ENCODE measurements at places on chromosomes 2 and 18.

DNA sequence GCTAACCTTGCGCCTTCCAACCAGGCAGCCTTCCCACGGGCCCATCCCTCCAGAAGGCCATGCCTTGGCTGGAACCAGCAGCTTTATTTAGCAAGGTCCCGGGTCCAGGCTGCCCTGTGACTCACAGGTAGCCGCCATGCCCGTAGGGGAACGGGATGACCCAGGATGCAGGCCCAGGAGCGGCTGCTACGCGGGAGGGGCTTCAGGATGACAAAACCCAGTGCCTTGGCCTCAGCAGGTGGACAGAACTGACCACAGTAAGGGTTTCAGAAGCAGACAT lies 63.3 kb downstream of the RTP5 start:
- DNase-seq: peak; percentile 24

DNA sequence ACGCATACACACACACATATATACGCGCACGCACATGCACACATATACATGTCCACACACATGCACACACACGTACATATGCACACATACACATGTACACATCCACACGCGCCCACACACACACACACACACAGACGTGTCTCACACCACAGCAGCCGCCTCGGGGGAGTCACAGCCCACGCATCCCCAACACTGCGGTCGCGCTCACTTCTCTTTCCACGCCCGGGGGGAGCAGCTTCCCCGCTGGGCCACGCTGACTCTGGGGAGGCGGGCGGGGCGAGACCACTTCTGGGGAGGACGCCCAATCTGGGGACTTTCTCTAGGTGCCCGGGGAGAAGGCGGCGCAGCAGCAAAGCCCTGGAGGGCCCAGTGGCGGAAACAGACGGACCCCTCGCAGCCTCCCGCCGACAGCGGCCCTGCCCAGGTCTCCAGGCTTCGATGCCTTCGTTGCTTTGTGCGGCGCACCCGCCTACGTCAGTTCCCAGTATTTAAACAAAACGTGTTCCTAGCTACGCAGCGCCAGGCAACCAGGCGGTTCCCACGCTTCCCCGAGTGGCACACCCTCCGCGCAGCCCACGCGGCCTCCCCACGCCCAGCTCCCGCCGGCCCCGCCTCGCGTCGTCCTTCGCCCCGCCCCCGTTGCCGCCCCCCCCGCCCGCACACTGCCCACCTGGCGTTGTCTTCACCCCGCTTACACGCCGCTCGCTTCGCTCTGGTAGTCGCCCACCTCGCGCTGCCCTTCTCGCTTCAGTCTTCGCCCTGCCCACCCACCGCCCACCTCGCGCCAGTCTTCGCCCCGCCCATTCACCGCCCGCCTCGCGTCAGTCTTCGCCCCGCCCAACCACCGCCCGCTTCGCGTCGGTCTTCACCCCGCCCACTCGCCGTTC lies 810 bp upstream of the RBFA start:
- no peak for DNase-seq

GRCh38 chr2:223727562-223727961 lies 109.8 kb downstream of the AP1S3 start:
- no peak for DNase-seq

DNA sequence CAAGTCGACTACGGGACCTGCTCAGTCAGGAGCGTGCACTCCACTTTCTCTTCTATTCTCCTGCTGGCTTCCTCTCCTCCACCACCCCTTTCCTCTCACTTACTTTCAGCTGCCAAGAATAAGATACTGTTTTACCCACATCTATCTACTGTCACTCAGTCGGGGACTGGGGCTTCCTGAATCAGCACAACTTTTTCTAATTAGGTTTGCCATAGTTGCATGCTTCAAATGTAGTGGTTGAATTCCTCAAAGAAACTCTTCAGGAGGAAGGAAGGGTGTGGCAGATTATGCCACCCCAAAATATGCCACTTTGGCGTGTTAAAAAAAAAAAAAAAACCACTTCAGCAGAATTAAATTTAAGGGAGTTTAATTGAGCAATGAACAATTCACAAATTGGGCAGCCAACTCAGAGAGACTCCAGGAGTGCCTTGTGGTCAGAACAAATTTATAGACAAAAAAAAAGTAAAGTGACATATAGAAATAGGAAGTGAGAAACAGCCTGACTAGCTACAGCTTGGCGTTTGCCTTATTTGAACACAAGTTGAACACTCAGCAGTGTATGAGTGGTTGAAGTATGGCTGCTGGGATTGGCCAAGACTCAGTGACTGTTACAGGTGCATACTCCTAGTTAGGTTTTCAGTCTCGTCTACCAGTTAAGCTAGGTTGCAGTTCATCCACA lies 32.5 kb upstream of the RMDN2 start:
- DNase-seq: no peak

DNA sequence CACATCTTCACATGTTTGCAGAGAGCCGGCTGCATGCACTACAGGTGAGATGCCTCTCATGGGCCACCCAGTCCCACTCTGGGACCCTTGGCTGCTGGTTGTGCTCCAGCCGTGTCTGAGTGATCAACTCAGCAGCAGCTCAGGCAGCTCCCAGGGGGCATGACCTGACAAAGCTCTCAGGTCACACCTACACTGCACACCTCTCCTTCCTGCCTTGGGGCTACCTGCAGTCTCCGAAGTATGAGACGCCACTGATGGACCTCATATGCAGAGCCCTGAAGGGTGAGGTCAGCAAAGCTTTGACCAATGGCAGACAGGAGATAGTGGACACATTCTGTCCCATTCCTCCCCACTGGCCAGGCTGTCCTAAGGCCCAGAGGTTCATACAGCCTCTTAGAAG lies 51.4 kb downstream of the LBH start:
- DNase-seq: peak; percentile 28

GRCh38 chr18:10524507-10525370 lies 1.1 kb upstream of the NAPG start:
- no peak for DNase-seq

- DNase-seq: no peak
Observed at GRCh38 chr2:192373221-192373620, 178.5 kb upstream of the TMEFF2 start.

DNA sequence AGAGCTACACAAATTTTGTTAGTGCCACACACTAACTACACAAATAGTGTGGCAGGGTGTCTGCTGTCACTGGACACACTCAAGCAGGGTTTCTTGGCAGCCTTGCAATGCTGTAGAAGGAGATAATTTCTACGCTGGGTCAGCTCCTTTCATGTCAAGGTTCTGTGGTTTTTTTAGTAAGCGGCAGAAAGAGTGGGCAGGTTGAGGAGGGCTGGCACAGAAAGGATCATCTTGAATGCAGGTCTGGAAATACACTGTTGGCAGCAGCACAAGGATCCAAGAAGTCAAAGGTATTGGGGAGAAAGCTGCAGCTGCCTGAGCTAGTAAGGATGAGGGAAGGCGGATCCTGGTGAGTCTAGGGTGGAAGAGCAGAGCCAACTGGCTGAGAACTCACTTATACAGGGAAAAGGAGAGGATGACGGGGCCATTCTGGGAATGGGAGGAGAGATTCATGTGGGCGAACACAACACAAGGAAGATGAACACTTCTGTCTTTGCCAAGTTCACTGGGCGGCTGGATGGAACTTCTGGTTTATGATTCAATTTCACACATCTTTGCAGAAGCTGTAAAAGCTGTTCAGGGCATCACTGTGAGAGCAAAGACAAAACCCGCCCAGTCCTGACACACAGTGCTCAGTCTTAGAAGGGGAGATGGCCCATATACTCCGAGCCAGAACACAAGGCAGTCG lies 16.9 kb upstream of the CYRIA start:
- DNase-seq: no peak

GRCh38 chr18:42181474-42181873 lies 226.4 kb downstream of the PIK3C3 start:
- DNase-seq: no peak

DNA sequence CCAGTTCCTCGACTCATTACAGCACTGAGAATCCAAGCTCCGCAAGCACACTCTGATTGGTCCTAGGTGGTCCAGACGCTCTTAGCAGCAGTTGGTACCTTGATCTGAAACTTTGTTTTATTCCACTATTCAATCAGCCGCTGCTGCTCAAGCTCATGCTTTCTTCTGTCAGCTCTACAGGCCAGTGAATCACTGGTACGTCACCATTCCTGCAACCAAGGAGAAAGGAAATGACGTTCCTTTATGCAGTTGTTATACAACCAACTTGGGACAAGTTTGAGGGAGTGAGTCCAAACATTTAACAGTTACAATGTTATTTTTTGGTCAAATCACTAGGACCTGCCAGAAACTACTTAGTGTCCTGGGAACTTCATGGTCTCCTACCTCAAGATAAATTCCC lies 398.8 kb upstream of the TMEFF2 start:
- DNase-seq: no peak

- DNase-seq: no peak
Observed at GRCh38 chr2:121047383-121047782, 237.6 kb downstream of the TFCP2L1 start.

All from activated T-cell treated with anti-CD3 and anti-CD28 coated beads, Interleukin-2, amount 50 U/mL, for 24 hours (primary cell).